ENCODE measurements at places on chromosomes 11 and 22.

DNA sequence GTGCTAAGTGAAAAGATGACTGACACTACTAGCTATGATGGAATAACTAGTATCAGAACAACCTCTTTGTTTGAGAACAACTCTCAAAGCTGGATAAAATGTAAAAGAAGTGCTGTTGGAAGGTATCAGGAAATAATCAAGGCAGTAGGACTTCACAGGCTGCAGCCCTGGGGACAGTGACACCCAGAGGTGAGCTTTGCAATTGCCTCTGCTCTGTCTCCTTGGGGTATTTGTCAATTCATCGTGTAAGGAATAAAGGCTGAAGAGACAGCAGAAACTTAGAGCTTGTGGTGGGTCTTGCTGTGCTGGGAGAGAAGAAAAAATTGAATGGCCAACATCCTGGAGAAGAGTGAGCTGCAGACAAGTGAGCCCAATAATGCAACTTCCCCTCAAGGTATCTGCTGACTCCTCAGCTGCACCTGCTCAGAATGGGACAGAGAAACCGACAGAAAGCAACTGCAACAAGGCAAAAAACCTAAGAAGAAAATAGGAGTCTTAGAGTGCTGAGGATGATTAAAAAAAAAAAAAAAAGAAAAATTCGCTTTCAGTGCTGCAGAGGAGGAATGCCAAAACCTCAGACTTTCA lies 141.1 kb downstream of the RCN1 start:
- DNase-seq = no peak

DNA sequence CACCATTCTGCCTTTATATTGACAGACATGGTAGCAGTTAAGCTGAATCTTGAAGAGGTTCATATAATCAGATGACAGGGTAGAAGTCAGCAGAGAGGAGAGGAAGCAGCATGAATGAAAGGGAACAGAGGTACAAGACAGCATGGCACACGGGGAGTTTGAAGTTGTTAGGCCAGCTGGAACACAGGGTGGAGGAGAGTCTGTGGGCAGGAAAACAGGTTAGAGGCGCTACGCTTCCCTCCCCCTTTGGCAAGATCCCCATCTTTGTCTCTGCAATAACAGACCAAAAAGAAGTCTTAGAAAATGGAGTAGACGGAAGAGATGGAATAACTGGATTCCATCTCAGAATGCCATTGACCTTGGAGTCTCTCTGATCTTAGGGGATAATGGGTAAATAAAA lies 20.0 kb upstream of the NDUFC2 start:
- no peak for DNase-seq

GRCh38 chr11:122264121-122264520 lies 148.1 kb upstream of the BLID start:
- no peak for DNase-seq

- no peak for DNase-seq
Measured at GRCh38 chr11:94825031-94825430, 56.9 kb downstream of the AMOTL1 start.

DNA sequence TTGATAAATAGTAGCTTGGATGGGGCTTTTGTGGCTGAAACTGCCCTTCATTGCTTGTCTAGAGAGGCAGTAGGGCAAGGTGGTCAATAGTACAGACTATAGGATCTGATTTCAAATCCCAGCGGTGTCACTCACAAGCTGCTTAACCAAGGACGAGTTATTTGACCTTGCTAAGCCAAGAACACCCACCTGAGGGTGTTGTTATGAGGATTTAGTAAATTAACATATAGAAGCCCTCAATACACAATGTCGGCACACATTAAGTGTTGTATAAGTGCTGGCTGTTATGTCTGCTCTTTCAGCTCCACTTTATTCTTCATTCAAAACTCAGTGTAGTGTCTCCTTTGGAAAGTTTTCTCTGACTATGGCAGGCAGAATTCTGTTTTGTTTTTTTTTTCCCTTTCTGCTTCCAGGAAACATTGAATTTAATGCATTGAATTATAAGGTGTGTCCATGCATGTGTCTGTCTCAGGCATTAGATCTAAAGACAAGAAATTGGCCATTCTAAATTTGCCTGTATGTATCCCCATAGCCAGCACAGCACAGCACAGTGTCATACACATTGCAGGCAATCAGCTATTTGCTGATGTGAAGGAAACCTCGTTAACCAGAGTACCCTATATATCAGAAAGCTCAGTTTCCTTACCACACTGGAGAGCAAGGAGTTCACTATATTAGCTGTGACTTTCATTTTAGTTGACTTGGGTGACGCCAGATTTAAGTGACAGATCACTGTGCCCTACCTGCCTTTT lies 212.1 kb downstream of the NELL1 start:
- no peak for DNase-seq

DNA sequence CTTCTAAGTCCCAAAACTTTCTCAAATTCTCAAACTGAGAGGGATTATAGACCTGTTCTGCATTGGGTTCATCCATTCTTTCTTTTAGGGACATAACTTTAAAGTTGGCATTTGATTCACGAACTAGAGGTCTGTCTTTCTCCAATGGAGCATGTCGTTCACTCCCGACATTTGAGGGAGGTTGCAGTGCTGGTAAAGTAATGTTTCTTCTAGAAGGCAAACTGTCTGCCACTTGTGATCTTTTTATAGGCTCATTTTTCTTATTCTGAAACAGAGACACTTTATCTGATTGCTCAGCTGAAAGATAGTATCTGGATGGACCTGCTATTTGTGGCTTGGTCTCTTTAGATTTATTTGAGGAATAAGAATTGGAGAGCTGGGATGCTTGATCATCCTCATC lies 40.4 kb upstream of the CCDC89 start:
- DNase-seq = no peak

DNA sequence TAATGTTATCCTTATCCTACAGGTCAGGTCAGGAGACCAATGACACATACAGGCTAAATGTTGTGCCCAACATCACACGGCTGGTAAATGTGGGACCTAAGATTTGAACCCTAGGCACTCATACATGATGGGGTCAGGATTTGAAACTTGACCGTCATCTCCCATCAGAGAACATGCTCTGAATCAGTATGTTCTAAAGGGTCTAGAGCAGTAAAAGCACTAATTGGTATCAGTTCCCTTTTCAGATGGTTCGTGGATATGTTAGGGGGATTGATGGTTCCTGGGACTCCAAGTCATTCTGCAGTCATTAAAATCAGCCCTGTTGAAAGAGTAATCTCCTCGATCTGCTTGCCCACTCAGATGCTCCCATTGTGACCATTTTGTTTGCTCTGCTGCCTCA lies 65.5 kb downstream of the BMAL1 start:
- DNase-seq = no peak
